PC-3 (cell line): ENCODE measurements at places on chromosomes 6 and 20.

GRCh38 chr20:46350201-46350985, 42.1 kb upstream of the CDH22 start:
- DNase-seq: peak; percentile 40

DNA sequence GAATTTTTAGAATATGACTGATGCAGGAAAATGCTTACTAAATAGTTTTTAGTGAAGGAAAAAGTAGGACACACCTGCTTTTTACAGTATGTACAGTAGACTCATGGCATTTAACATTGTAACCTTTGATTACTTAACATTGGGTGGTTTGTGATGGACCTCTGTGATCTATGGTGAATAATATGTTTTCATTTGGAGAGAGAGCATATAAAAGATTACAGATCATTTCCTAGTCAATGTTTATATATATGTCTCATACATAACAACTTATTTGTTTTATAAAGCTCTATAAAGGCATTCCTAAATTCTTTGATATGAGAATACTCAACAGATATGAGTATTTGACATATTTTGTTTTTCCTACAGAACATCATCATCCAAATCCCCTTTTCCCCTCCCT, 129.3 kb upstream of the PDE7B start:
- peak; percentile 79 for DNase-seq

GRCh38 chr6:114342086-114342825, 567 bp downstream of the HS3ST5 start:
- DNase-seq: peak; percentile 35

- no peak for DNase-seq
These were observed 10.8 kb upstream of the MAN1A1 start for GRCh38 chr6:119360262-119360915.

DNA sequence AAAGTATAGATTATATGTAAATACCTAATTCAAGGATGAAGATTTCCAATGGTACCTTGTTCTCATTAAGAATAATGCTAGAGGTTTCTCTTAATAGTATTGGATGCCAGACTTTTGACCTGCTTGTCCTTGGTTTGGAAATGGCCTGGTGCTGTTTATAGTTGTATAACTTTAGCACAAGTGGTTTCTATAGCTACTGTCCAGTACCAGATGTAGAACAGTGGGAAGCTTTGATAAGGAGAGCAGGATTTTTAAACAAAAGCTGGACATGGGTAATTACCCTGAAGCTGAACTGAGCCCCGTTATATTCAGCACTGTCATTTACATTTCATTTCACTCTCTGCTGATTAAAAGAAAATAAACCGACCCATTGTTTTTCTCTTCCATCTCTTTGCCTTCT, 43.7 kb downstream of the TRMT11 start:
- DNase-seq: no peak

- peak; percentile 68 for DNase-seq
These were observed 85.2 kb downstream of the MBOAT1 start for GRCh38 chr6:20126789-20127653.

- DNase-seq: no peak
These were observed 3.5 kb downstream of the LRFN2 start for GRCh38 chr6:40583709-40584108.

DNA sequence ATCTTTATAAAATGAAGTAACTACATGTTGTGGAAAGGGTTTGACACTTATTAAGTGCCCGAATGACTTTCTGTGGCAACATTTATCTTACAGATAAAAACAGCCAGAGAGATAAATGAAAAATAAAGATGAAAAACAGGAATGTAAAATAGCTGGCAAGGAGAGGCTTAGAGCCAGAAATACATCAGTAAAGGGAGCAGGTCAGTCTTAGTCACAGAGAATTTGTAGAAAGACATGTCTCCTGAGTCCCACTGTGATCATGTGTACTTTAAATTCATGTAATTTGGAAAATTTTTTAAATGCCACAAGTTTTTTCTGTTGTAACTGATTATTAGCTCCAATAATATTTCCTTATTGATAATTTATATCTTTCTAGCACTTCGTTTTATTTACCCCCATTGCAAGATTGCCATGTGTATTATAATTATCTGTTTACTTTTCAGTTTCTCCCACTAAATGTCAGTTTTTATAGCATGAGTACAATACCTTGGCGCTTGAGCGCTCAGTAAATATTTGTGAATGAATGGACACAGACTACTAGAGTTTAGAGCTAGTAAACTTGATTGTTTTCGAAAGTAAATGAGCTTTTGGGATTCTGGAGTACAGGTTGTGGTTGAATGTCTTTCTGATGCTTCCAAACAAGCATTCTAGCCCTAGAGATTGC, 15.2 kb downstream of the TAB2 start:
- DNase-seq: peak; percentile 81

DNA sequence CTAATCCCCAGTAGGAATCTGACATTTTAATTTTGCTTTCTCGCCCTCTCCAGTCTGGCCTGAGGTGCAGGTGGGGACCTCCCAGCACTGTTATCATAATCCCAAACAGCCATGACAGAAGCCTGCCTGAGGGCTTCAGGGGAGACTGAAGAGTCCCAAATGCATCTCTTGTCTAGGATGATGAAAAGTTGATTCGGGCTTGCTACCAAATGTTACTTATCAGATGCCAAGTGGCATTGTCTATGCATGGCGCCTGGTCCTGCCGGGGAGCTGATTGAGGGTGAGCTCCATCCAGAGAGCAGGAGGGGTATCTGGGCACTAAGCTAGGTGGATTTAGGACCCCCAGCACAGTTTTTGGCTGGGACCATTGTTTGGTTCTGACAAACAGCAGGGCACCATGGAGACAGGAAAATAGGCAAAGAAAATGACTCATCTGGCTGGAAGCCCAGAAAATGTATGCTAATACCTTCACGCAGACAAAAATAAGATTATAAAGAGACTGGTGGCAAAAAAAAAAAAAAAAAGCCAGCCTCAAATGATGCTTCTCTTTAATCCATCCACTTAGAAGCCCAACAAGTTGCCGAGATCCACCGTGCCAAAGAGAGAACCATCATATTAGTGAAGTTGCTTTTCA, 513.7 kb upstream of the SULF2 start:
- peak; percentile 97 for DNase-seq
